ENCODE measurements at places on chromosomes 1 and 21.
A peak's percentile ranks its signal among the peaks of the same experiment; 100 is the strongest.

GRCh38 chr21:34807146-34807880 is 138.5 kb downstream of the CLIC6 start:
- DNase-seq = no peak

DNA sequence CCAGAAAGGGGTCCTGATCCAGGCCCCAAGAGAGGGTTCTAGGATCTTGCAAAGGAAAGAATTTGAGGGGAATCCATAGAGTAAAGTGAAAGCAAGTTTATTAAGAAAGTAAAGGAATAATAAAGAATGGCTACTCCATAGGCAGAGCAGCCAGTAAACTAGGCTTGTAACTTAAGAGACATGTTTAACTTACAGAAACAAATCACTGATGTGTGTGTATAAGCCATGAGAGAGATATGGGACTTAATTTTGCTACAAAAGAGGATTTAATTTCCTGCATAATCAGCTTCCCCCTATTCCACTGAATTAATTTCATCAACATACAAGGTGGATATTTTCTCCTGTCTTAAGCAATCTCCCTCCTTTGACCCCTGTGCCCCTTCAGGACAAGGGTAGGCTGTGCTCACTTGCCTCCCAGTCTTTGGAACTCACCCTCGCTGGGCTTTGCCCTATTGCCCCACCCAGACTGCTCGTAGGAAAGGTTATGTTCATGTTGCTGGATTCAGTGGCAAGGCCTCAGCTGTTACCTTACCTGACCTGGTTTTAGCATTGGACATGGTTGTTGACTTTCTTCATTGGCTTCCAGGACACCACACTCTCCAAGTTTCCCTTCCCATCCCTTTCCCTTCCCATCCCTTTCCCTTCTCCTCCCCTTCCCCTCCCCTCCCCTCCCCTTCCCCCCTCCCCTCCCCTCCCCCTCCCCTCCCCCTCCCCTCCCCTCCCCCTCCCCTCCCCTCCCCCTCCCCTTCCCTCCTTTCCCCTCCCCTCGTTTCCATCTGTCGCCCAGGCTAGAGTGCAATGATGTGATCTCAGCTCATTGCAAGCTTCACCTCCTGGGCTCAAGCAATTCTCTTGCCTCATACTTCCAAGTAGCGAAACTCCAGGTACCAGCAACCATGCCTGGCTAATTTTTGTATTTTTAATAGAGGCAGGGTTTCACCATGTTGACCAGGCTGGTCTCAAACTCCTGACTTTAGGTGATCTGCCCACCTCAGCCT is 44.6 kb downstream of the TBCE start:
- DNase-seq = no peak

DNA sequence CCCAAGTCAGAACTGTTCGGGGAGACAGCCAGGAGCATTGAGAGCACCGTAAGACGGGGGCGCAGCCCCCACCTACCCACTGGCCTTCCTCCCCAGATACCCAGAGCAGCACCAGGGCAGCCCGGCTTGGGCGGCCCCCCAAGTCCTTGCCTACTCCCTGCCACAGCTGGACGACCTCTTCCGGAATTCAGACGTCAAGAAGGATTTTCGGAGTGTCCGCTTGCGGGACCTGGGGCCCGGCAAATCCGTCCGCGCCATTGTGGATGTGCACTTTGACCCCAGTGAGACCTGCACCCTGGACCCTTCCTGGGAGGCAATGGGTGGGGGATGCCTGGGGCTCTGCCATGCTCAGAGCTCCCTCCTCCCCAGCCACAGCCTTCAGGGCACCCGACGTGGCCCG is 26.7 kb downstream of the RNF223 start:
- no peak for DNase-seq

DNA sequence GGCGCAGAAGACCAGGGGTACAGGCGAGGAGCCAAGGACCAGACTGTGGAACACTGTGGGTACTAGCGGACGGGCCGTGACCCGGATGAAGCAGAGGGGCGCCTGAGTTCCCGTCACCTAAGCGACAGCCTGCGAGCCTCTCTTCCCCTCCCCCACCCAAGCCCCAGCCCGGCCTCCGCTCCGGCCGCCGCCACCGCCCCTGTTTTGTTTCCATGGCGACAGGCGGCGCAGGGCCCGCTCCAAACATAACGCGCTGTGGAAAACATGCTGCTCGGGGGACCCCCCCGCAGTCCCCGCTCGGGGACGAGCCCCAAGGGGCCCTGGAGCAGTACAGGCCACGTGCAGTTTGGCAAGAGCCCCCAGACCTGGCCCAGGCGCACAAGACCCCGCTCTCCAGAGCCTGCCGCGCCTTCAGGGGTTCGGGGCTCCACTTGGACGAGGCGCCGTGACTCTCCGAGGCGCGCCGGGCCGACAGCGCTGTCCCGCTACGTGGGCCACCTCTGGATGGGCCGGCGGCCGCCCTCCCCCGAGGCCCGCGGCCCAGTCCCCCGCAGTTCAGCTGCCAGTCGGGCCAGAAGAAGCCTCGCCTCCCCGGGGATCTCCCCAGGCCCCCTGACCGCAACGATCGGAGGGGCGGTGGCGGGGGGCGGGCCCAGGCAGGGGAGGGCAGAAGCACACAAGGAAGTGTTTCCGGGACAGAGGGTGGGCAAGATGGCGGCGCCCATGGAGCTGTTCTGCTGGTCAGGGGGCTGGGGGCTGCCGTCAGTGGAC is at the start of gene MTX1:
Gene MTX1, plus strand, starts transcription at position 155 of the 771 bp plus-strand sequence. Its CDS starts 110 bp downstream, at position 265.
- peak; percentile 78 for DNase-seq

GRCh38 chr1:113991467-113991997 is 12.3 kb downstream of the OLFML3 start:
- DNase-seq = no peak

DNA sequence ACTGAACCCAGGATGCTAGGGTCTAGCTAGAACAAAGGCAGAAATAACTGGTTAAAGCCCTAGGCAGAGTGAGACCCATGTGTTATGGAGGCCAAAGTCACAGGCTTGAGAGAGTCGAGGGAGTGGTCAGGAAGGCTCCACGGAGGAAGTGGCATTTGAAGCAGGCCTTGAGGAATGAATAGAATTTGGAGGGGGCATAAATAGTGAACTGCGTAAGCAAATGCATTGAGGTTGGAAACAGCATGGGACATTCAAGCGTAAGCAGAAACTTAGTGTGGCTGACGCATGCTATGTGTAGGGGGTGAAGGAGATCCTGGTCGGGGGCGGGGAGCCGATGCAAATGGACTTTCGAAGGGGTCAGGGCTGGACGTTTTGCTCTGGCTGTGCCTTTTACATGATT is 11.5 kb downstream of the AZIN2 start:
- DNase-seq = no peak

GRCh38 chr1:223426936-223427335 is 33.7 kb downstream of the CCDC185 start:
- DNase-seq = no peak

- no peak for DNase-seq
Observed at GRCh38 chr1:161884475-161884874, 118.4 kb downstream of the ATF6 start.

- DNase-seq = no peak
Observed at GRCh38 chr1:190478149-190479049, 735 bp upstream of the BRINP3 start.

All from stimulated activated effector memory CD8-positive, alpha-beta T cell treated with anti-CD3 and anti-CD28 coated beads, Interleukin-12 subunit alpha, Interleukin-12 subunit beta, amount 100 ng/mL, for 72 hours (primary cell).